ENCODE measurements at places on chromosomes 11 and 22.

DNA sequence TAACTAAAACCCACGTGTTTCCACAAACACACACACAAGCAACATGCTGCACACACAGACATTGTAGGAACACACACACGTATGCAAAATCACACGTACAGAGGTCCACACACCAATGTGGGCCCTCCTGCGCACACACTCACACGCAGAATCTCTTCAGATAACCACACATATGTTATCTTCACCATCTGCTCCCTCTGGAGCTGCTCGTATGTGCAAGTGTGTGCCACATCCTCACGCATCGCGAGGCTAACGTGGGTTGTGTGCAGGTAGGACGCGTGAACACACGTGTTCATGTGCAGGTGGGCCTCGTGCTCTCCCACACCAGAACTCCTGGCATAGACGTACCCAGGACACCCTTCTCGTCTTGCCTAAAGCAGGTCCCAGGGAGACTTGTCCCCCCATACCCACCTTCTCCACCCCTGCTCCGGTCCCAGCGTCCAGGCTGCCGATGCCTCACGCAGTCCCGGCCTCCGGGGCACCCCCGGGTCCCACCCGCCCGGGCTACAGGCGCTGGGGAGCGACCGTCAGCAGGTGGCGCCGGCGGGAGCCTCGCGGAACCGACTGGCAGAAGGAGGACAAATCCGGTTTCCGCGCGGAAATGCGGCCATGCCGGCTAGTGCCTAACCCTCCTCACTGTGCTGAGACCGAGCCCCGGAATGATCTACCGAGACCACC is 10.3 kb upstream of the IGSF9B start:
- H3K36me3 ChIP-seq: no peaks in the 10 kb centered on the region
- no peak overlapping the region for H3K4me3 ChIP-seq
- H3K4me1 ChIP-seq: no peaks in the 10 kb centered on the region
- peaks cover 42% of the 10 kb centered on the region for H3K27me3 ChIP-seq

DNA sequence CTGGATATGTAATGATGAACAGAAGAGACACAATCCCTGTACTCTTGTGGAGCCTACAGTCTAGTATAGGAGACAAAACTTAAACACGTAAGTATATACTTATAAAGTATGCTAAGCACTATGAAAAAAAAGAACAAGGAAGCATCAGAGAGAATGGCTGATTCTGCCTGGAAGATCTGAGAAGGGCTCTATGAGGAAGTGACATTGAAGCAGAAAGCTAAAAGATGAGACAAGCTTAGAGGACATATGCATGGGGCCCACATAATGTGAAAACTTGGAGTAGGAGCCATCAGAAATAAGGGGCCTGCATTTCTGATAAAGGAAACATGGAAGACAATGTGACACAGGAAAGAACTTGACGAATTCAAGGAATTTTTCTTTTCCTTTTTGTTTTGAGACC is 16.6 kb downstream of the SAA1 start:
- DNase-seq: no peak
- H3K36me3 ChIP-seq: peaks cover 26% of the 10 kb centered on the region
- no peaks in the 10 kb centered on the region for H3K4me1 ChIP-seq
- no peaks in the 10 kb centered on the region for H3K27me3 ChIP-seq

- no peak overlapping the region for H3K4me3 ChIP-seq
- DNase-seq: no peak
- H3K4me1 ChIP-seq: no peaks in the 10 kb centered on the region
- H3K27ac ChIP-seq: no peak overlapping the region
Observed at GRCh38 chr11:124896071-124896750, 1.5 kb downstream of the ROBO4 start.

GRCh38 chr11:128125723-128126122 is 461.6 kb downstream of the ETS1 start:
- DNase-seq: no peak
- H3K4me1 ChIP-seq: no peaks in the 10 kb centered on the region
- H3K27ac ChIP-seq: no peak overlapping the region
- no peaks in the 10 kb centered on the region for H3K36me3 ChIP-seq
- H3K4me3 ChIP-seq: no peak overlapping the region

GRCh38 chr11:115906171-115906570 is 402.0 kb upstream of the CADM1 start:
- H3K4me1 ChIP-seq: no peaks in the 10 kb centered on the region
- DNase-seq: peak; percentile 36
- no peaks in the 10 kb centered on the region for H3K36me3 ChIP-seq
- H3K27ac ChIP-seq: no peak overlapping the region

DNA sequence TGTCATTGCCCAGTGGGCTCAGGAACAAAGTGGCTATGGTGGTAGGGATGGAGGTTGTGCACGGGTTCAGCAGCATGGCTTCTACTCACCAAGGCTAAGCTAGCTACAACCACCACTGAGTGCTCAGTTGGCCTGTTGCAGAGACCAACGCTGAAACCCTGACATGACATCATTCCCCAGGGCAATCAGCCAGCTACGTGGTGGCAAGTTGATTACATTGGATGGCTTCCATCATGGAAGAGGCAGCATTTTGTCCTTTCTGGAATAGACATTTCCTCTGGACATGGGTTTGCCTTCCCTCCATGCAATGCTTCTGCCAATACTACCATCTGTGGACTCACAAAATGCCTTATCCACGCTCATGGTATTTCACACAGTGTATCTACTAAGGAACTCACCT is 634.3 kb downstream of the OPCML start:
- DNase-seq: peak; percentile 46
- no peaks in the 10 kb centered on the region for H3K27me3 ChIP-seq
- H3K4me1 ChIP-seq: peaks cover 4% of the 10 kb centered on the region
- no peak overlapping the region for H3K27ac ChIP-seq

DNA sequence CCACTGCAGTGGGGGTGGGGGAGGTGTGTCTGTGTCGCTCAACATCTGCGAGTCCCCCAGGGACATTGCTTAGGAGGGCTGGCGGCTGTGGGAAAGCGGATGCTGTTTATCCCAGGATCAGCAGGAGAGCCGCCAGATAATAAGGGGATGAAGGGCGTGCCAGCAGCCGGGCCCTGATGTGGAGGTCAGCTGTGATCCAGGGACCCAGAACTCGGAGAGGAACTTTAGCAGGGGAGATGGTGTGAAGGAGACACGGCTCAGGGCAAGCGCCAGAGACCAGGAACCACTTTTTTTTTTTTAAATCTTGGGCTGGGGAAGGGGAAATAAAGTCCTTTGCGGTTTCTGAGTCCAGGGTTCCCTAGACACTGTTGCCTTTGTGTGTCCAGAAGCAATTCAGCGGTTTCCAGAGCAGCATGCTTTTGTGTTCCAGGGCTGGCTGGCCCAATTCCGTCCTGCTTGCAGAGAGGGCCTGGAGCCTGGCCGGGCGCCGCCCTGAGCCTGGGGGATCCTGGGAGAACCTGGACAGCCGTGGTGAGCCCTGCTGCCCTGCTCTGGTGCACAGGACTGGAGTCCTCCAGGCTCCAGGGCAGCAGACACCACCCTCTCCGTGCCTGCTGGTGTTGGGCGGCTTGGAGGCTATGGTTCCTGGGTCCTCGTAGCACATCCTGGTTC is at the start of gene GRAMD4:
GRAMD4 (plus strand) TSS at position 557 of the 672 bp plus-strand sequence. CDS start 6,414 bp downstream, outside the sequence.
- H3K27me3 ChIP-seq: no peaks in the 10 kb centered on the region
- no peak for DNase-seq
- H3K27ac ChIP-seq: peak within 1 kb of the TSS; percentile 51
- peaks cover 14% of the 10 kb centered on the region for H3K4me1 ChIP-seq

- H3K27ac ChIP-seq: no peak overlapping the region
- DNase-seq: no peak
- no peaks in the 10 kb centered on the region for H3K4me1 ChIP-seq
- H3K4me3 ChIP-seq: no peak overlapping the region
- H3K36me3 ChIP-seq: no peaks in the 10 kb centered on the region
Observed at GRCh38 chr11:31805037-31805628, 6.0 kb downstream of the PAX6 start.

GRCh38 chr11:107988397-107989158 is 20.1 kb upstream of the CUL5 start:
- no peak overlapping the region for H3K4me3 ChIP-seq
- H3K4me1 ChIP-seq: no peaks in the 10 kb centered on the region
- DNase-seq: no peak
- no peaks in the 10 kb centered on the region for H3K27me3 ChIP-seq
- H3K27ac ChIP-seq: no peak overlapping the region
